Mucosa of gallbladder (tissue), 1 donor: ENCODE measurements at places on chromosomes 7 and 10. TPM values are rescaled to one million over a fixed set of nuclear protein-coding genes. Genes with fewer than 3 reads are reported as not detected.

DDC gene
- 1.7 TPM for total RNA-seq

DNA sequence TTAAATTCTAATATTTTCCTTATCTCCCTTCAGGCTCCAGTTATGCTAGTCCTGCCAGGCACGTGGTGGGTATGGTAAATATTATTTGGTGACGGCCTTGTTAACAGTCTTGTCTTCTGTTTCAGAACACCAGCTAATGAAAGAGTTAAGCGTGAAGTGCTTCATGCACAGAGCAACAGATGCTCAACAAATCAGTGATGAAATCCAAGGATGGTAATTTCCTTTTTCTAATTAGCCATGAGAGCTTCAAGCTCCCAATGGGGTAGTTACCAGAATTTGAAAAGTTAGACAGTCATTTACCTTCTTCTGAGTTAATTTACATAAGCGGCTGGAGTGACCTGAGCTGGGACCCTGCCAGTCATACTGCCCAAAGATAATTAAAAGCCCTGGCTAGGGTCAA is 1.9 kb upstream of the OTUD1 start:
- no peak for DNase-seq

TAS2R5 gene
- total RNA-seq: 1.2 TPM

DNA sequence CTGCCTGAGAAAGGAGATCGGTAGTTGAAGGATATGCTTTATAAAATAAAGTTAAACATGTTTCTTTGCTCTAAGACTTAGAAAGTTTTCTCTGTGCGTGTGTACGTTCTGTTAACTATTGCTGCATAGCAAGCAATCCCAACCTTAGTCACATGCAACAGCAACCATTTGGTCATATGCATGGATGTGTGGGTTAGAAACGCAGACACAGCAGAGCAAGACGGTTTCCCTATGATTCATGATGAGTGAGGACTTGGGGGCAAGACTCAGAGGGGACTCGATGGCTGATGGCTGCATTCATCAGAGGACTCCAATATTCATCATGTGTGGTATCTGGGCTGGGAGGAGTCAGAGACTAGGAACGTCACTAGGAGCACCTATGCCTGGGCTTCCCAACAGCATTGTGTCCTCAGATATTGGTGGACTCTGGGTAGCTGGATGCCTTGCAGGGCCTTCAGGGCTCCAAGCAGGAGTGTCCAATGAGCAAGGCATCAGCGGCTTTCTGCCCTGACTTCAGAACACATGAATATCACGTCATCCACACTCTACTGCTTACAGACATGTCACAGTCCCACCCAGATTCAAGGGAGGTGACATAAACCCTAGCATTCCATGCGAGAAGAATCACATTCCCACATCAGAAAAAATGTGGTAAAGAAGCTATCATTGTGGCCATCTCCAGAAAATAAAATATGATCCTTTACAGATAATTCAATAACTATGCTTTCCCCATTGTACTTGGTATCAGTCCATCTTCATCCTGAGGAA is 731.2 kb downstream of the TNS3 start:
- DNase-seq: no peak

NUTM2B gene
- total RNA-seq: 2.4 TPM

- no peak for DNase-seq
Observed at GRCh38 chr7:12612622-12613021, 42.1 kb downstream of the SCIN start.

DNA sequence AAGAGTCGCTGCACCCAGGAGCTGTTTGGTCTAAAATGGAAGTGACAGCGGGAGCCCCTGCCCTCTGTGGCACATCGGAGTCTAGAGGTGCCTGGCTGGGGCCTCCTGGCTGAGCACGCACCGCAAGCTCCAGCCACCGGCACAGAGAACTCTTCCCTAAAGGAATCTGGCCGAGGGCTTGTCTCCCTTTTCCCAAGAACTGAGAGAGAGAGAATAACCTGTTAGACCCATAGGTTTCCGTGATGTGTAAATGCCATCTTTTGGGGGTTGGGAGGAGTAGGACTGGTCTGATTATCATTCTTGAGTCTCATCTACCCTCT is 47.3 kb downstream of the PROSER2 start:
- DNase-seq: no peak

DNA sequence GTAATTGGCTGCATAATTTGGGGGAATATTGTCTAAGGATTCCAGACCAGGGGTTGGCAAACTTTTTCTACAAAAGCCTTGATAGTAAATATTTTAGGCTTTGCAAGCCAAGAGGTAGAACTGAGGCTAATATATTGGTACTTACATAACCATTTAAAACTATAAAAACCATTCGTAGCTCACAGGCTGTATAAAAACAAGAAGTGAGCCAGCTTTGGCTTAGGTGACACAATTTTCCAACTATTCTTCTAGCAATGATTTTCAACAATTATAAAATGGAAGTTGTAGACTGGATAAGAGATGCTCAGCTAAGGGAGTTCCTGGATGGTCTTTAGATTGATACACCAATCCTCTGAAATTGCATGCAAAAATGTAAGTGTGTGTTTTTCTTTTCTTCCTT is 1.4 kb downstream of the GPR141 start:
- DNase-seq: no peak

GRCh38 chr10:51574248-51575048 is 124.9 kb downstream of the CSTF2T start:
- no peak for DNase-seq

FKBP9 gene
- total RNA-seq: 116 TPM

ZNF735 gene
- total RNA-seq: not detected

- DNase-seq: no peak
Observed at GRCh38 chr7:40138973-40139372, 4.2 kb downstream of the SUGCT start.

- no peak for DNase-seq
Observed at GRCh38 chr7:113087071-113087998, 708 bp upstream of the GPR85 start.

GRCh38 chr10:3773460-3774017 is 11.5 kb downstream of the KLF6 start:
- no peak for DNase-seq

- DNase-seq: no peak
Observed at GRCh38 chr7:66323114-66323796, 118.1 kb downstream of the TPST1 start.

DNA sequence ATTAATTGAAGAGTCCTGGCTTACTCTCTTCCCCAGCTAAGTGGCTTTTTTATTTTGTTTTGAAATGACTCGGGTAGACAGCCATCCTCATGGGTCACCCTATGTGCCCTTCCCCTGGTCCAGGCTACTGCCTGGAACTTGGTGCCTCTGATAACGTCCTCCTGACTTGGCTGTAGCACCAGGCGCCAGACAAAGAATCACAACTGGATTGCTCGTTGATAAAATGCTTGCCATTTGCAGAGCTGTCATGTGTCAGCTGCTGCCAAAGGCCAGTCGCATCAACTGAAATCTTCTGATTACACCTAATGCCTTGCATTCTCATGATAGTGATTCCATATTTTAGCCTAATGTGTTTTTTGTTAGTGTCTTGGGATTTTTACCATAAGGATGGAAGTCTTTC is 27.4 kb upstream of the ABLIM1 start:
- no peak for DNase-seq

DNA sequence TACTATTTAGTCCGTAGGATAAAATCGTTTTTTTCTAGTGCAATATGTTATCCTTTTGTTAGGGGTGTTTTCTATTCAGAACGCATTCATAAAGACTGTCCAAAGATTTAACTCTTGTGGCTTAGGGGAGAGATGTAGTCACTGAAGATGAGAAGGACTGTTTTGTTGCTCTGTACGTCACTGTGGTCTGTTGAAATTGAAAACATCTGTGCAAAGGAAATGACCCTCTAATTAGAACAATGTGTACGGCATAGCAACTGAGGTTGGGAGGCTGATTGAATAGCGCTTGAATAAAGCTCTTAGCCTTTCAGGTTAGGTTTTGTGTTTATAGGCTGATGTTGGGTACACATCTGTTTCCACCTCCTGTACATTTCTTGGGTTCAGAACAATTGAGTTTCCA is 453.4 kb upstream of the AKR1E2 start:
- no peak for DNase-seq

DNA sequence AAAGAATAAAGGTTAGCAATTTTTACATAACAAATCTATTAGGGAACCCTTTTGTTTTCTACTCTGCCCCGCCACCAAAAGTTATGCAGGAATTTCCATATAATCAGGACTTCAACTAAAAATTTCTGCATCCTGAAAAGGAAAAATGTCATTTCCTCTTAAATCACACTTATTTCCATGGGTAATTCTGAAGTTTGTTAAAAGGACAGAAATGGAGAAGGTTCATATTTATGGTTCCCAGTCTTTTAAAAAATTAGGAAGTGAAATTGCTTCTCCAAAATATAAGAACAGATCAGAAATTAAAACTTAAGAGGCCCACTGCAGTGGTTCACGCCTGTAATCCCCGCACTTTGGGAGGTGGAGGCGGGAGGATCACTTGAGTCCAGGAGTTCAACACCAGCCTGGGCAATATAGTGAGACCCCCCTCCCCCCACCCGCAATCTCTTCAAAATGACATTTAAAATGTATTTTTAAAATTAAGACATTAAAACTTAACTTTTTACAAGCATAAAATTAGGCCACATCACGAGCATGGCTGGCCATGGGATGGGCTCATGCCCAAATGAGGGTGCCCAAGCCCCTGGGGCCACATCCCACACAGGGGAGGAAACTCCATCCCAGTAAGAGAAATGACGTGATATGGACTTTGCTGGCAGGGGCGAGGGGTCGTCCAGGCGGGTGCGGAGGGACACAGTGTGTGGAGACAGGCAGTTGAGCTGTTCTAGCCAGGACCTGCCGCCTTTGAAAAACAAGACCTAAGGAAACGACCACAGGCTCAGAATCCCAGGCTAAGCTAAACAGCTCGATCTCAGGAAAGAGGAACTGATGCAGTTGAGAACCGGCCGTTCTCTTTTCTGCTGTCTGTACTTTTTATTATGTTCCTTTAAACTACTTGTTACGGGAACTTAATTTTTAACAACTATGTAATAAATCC is 51.3 kb upstream of the NFE2L3 start:
- DNase-seq: no peak

DNA sequence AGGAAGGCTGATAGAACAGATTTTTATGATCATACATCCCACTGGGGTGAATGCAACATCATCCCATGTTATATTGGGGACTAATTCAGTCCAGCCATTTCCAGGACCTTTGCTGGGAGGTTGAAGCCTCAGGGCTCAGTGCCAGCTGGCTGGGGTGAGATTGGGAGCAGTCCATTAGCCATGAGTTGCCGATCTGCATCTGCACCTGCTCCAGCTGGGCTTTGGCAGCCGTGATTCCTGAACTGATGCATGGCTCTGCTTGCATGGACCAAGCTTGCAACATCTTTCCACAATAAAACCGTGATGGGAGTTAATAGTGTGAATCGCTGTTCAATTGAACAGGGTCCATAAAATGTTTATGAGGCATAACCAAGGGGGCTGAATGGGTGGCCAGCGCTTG is 346.9 kb downstream of the TYW1 start:
- DNase-seq: no peak

GRCh38 chr7:130791746-130792145 is 57.7 kb upstream of the KLF14 start:
- no peak for DNase-seq

CALU gene
- 75.8 TPM for total RNA-seq

DNA sequence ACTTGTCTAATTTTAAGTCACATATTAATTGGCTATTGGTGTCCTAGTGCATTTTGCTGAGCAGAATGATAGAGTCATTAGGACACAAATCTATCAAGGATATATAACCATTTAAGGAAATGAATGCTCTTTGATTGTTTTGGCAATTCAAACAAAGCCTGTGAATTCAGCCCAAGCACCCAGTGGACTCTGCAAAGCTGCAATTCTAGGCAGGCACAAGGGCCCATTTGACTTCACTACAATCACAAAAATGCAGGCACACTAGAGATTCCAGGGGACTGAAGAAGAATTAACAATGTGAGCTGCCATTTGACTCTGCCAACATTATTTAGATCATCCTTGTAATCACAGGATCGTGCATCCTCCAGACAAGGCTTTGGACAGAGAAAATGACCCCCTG is 544.2 kb upstream of the PHF14 start:
- DNase-seq: no peak

DNA sequence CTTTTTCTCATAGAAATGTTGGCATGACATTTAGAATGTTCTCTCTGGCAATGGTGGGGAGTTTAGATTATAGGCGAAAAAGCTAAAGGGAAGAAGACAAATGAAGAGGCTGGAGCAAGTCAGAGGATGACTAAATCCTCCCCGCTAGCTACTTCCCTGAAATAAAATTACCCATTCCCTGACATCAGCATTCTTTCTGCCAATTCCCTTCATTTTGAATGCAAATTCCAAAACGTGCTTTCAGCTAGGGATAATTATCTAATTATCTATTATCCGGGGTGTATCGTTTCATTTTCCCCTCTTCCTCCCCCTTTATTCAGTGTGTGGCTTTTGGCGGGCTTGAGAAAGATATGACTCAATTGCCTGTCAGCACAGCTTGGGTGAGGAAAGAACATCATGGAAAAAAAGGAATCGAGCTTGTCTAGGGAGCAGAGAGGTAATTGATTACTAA is 672.3 kb downstream of the TNS3 start:
- DNase-seq: no peak

TMEM243 gene
- total RNA-seq: 24.0 TPM

GRCh38 chr7:158116235-158116634 is 471.4 kb downstream of the PTPRN2 start:
- DNase-seq: no peak

DNA sequence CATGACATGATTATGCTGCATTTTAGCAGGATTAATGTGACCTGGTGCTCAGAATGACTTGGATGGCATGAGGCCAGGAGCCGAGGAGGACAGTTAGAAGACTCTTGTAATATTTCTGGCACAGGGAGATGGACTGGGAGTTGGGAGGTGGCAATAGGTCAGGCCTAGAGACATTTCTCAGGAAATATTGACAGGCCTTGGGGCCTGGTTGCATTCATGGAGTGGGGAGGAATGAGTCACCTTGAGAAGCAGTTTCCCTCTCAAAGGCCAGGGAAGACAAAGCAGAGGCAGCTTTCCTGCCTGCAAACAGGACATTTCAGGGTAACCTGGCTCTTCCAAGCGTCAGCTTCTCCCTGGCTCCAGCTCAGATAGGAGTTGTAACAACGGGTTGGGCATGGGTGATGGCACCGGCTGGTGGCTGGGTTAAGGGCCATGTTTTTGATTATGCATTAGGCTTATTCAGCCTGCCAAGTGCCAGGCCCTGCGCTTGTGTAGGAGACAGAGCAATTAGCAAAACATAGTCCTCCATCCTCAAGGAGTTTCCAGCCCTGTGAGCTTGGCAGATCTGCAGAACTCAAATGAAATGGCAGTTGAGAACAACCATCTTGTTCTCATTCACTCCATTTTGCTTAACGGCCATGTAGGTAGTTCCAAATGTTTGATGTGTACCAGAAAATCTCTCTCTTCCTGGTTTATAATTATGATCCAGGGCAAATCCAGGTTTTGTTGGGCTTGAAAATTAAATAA is 38.2 kb downstream of the HK1 start:
- no peak for DNase-seq

LRRC17 gene
- 10.6 TPM for total RNA-seq

- DNase-seq: no peak
Observed at GRCh38 chr7:71130031-71130679, 1.8 kb upstream of the GALNT17 start.

- DNase-seq: no peak
Observed at GRCh38 chr7:132133501-132133900, 442.8 kb downstream of the PLXNA4 start.

- no peak for DNase-seq
Observed at GRCh38 chr10:131743190-131744151, 157.3 kb upstream of the PPP2R2D start.

GTF2IRD1 gene
- total RNA-seq: 28.9 TPM

CLCN1 gene
- 1.2 TPM for total RNA-seq

CNTNAP2 gene
- total RNA-seq: 1.6 TPM

FANK1 gene
- 5.3 TPM for total RNA-seq

GRCh38 chr7:24555184-24555583 is 18.1 kb upstream of the PALS2 start:
- no peak for DNase-seq

- DNase-seq: no peak
Observed at GRCh38 chr7:130935564-130936157, 201.7 kb upstream of the KLF14 start.
